ENCODE measurements at places on chromosomes 11 and 22. TPM values are rescaled to one million over a fixed set of nuclear protein-coding genes. Genes with fewer than 3 reads are reported as not detected.

Gene MS4A6E
- total RNA-seq = not detected

DNA sequence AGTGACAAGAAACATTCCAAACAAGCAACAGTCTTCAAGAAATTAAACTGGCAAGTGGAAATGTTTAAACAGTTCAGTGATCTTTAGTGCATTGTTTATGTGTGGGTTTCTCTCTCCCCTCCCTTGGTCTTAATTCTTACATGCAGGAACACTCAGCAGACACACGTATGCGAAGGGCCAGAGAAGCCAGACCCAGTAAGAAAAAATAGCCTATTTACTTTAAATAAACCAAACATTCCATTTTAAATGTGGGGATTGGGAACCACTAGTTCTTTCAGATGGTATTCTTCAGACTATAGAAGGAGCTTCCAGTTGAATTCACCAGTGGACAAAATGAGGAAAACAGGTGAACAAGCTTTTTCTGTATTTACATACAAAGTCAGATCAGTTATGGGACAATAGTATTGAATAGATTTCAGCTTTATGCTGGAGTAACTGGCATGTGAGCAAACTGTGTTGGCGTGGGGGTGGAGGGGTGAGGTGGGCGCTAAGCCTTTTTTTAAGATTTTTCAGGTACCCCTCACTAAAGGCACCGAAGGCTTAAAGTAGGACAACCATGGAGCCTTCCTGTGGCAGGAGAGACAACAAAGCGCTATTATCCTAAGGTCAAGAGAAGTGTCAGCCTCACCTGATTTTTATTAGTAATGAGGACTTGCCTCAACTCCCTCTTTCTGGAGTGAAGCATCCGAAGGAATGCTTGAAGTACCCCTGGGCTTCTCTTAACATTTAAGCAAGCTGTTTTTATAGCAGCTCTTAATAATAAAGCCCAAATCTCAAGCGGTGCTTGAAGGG lies 6.0 kb downstream of the MALAT1 start:
- DNase-seq = no peak

GRCh38 chr11:27312110-27312509 lies 50.9 kb downstream of the CCDC34 start:
- DNase-seq = no peak

DNA sequence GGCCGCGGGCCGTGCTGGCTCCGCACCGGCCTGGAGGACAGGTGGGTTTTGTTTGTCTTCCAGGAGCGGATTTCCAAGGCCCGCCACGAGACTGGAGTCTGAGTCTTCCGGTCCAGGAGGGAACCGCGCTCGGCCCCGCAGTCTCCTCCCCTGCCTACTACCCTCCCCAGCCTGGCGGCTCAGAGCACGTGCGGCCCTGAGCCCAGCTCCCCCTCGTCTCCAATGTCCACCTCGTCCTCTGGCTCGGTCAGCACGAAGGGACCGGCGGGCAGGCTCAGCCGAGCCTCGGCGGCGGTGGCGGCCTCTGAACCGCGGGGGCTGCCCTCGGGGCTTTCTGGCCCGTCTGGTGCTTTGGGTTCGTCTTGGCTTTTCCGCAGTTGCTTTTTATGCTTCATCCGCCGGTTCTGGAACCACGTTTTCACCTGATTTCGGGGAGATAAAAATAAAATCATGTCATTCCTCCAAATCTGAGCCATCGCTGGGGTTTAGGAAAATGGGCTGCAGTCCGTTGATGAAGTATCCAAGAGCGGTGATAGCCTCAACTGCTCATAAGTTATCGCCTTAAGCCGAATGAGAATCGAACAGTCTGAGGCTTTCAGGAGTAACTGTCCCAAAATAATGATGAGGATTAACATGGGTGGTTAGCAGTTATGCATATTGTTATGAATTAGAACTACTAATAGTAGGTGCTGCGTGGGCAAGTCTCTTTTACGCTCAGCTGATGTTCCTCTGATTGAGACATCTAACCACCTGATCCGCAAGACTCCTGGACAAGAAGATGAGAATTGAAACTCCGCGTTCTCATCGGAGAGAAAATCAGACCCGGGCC lies 4.0 kb downstream of the BSX start:
- no peak for DNase-seq

DNA sequence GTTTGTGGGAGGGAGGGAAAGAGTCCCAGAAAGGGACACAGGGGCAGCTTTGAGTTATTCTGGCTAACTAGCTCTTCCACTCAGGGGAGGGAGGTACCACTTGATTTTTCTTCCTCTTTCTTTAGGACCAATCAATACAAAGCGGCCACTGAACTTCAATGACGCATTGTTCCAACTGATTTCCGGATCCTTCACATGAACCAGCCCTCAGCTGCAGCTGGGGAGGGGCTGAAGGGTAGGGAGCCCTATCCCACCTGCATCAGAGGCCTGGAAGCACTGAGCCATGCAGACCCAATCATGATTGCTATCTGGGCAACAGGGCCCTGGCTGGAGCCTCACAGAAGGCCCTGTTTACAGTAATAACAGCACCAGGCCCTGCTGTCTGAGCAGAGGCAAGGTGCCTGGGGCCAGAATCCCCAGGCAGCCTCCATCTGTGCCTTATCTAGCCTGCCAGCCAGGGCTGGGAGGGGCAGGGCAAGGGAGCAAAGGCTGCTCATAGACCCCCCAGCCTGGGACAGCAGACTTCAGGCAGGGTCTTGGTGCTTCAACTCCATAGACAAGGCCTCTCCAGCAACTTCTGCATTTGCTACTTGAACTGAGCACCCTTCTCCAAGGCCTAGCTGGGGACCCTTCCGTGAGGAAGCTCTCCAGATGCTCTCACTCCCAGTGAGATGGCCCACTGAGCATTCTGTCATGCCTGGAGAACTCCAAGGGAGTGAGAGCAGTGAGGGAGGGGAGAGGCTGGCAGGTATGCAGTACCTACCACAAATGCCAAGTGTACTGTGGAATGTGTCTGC lies 22.5 kb downstream of the CLPB start:
- peak; percentile 20 for DNase-seq
